ENCODE measurements at places on chromosomes 1 and 21. TPM values are rescaled to one million over a fixed set of nuclear protein-coding genes. Genes with fewer than 3 reads are reported as not detected.

DNA sequence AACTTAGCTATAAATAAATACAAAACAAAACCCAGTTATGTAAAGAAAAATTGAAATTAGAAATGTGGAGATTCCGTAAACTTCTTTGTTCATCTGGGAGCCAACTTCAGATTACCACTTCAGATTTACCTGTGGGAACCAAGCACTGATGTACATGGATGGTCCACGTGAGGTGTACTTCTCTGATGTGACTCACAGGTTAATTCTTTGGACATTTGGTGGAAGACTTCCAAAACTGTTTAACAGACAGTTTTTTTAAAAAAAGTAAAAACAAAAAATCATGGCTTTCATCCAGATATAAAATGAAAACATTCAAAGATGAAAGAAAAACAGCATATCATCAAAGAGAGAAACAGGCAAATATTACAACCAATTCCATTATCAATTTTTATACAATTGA lies 92.0 kb downstream of the MAST2 start:
- no peak for DNase-seq

DNA sequence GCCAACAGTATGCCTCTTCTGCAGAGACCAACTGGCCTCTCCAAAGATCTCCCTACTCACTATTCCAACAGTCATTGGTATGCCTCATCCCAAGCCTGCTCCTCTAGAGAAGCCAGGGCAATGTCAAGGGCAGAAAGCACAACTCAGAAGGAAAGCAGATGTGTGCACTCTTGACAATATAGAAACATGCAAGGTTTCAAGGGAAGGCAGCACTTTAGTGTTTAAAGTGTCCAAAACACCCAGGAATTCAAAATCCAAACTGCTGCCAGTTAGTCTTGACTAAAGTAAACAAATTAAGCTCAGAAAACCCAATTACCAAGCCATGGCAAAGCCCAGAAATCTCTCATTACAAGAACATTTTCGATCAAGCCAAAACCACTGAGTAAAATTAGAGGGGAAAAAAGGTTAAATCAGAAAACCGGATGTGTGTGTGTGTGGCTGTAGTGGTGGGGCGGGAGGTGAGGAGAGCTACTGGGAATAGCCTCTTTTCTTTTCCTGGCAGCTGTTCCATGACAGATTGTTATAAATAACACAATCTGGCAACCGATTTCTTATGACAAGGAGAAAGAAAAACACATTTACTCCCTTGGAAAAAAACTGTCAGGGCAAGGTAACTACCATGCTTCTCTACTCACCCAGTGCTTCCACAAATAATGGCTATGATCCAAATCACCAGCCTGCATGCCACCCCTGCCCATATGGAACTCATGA lies 39.2 kb downstream of the EIF2B3 start:
- DNase-seq = peak; percentile 51

DNA sequence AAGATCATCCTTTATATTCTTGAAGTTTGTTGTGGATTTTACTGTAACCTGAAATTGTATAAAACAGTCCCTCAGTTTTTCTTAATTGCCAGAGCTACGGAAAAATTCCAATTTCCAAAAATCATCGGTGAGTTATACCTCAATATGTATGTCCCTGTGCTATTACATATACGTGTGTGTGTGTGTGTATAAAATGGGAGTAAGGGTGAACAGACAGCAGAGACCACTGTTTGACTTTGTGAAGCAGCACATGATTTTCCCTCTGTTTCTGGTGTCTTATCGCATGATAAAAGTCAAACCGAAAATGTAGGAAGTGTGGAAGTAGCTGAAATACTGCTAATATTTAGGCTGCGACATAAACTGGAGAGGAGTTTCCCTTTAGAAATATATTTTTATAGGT lies 1.2 kb downstream of the OR2T1 start:
- no peak for DNase-seq

GRCh38 chr1:54125386-54126070 lies 27.3 kb downstream of the CDCP2 start:
- no peak for DNase-seq

DNA sequence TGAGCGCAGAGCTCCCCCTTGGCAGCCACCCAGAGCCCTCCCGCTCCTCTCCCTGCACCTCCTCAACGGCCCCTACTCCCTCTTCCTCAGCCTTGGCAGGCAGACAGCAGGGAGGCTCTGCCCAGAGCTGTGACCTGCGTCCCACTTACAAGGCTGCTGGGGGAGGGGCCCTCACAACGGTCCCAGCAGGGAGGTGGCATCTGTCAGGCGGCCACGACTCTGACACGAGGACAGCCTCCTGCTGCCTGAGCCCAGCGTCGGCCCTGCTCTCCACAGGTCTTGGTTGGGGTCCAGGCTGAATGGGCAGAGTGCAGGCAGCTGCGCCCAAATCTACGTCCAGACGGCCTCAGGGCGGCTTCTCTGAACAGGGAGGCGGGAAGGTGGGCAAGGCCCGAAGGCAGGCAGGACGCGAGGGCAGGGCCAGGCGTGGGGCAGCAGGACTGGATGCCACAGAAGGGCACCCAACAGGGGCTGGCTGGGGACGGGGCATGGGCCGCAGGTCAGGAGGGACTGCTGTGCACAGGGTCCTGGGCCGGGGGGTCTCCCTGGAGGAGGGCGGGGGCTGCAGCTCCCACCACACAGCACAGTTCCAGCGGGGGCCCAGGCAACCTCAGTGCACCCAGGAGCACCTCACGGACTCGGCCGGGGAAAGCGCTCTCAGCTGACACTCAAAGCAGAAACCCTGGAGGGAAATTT lies 7.5 kb downstream of the SLC19A1 start:
- no peak for DNase-seq

DNA sequence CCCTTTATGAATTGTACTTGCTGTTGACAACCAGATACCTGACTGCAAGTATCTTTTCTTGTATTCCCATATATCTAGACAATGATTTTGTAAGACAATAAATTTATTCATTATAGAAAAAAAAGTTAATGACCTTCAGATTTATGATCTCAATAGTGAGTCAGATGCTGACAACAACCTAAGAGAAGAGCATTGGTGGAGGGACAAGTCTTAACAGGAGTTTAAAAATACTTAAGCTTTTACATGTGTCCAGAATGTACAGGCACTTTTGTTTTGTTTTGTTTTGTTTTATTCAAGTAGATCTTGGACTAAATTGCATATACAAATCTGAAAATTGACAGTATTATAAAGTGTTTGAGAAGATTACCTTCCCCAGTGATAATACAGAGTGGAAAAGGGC lies 1544.6 kb upstream of the B3GALT2 start:
- no peak for DNase-seq

- no peak for DNase-seq
Measured at GRCh38 chr1:182357913-182358312, 33.7 kb downstream of the GLUL start.

DNA sequence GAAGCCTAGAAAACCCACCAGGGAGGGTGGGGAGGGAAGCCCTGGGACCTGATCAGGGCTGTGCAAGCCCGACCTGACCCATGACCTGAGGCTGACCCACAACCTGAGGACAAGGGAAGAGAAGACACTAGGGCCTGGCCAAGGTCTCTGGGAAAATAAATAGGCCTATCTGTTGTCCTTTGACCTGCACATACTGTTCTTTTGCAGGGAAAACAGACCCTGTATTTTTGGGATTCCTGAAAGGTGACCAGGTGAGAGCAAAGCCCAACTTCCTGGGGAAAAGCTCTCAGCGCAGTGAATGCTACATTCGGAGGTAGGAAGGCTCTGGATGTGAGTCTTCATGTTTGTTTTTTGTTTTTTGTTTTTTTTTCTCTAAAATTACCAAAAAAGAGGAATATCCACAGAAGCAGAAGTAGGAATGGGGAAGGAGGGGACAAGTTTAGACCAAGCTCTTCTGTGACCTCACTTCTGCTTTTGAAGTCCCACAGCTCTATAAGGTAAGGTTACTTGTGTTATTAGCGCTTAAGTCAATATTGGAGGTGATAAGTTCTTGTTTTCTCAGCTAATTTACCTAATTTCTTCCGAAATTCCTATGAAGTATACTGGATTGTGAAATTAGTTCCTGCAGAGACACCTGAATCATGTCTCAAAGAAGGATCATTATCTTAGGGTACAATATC lies 26.2 kb upstream of the LYST start:
- DNase-seq = no peak

DNA sequence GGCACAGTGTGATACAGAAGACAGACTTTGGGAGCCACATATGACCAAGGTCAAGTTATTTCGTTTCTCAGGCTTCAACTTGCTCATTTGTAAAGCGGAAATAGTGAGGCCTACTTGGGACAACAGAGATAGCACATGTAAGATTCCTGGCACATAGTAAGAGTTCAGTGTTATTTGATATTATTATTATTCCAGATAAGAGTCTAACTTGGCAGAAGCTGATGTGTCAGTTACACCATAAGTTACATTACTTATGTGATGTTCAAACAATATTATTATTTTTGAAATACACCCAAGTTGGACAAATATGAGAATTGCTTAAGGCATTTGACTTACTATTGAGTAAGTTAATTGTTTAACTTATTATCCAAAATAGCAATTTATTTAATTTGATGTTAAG lies 10.2 kb upstream of the CYP4X1 start:
- DNase-seq = no peak

DNA sequence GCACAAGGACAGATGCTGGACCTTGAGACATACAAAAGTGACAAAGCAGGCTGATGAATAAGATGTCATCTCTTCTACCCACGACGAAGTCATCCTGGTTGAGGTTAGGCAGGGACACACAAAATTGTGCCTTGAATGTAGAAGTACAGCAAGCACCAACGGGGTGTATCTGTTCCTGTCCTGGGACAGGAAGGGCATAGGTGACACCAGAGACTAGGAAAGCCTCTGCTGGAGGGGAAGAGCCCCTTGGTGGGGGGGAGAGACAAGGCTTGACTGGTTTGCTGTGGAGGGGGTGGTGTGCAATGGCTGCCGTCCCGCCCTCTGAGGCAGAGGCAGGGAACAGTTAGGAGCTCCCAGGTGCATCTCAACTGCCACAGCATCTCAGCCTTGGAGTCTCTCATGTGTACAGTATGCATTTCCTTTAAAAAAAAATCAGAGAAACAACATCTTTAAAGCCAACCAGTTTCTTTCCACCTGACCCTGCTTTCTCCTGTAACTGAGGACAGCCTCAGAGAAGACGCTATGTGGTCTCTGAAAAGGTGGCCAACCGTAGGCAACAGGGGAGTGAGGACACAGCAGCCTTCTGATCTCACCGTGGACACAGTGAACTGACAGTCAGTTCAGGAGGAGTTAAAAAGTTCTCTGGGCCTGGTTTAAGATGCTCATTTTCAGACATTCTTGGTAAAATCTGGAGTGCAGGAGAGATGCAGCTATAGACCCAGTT lies 17.7 kb upstream of the GFI1 start:
- no peak for DNase-seq

DNA sequence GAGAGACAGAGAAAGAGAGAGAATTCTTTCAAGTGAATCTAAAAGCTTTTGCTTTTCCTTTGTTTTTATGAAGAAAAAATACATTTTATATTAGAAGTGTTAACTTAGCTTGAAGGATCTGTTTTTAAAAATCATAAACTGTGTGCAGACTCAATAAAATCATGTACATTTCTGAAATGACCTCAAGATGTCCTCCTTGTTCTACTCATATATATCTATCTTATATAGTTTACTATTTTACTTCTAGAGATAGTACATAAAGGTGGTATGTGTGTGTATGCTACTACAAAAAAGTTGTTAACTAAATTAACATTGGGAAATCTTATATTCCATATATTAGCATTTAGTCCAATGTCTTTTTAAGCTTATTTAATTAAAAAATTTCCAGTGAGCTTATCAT lies 117.6 kb downstream of the PTPRC start:
- DNase-seq = no peak

GRCh38 chr1:183845681-183846080 lies 40.8 kb downstream of the RGL1 start:
- DNase-seq = no peak

DNA sequence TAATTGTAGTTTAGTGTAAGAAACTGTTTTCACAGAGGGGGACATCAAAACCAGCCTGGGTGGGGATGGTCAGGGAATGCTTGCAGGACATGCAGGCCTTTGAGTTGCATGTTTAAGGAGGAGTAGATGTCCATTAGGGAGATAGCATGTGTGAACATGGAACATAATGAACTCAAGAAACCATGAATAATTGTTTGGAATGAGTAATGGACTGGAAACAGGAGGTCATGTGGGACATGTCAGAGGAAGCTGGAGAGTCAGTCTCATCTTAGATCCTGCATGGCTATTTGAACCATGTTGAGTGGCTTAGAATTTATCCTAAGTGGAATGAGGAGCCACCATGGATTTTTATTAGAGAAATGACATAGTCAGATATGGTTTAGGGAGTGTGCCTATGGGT lies 86.4 kb downstream of the RPE65 start:
- no peak for DNase-seq

- no peak for DNase-seq
Measured at GRCh38 chr1:29467989-29468900, 231.9 kb downstream of the PTPRU start.

DNA sequence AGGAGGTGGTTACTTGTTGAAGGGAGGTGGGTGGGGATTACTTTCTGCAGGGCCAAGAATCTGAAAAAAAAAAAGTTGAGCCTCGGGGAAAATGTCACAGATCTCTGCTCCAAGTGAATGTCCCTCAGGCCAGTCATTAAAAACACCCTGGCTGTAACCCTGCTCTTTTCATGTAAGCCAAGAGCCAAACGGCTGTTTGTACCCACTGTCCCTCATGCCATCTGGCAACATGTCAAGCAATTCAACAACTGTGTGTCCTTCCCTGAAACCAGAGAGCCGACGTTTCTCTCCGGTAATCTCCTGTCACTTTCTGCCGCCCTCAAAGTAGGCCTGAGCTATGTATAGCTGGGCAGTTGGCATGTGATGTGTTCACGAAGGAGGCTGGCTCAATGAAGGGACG lies 14.7 kb downstream of the CASQ2 start:
- DNase-seq = no peak

DNA sequence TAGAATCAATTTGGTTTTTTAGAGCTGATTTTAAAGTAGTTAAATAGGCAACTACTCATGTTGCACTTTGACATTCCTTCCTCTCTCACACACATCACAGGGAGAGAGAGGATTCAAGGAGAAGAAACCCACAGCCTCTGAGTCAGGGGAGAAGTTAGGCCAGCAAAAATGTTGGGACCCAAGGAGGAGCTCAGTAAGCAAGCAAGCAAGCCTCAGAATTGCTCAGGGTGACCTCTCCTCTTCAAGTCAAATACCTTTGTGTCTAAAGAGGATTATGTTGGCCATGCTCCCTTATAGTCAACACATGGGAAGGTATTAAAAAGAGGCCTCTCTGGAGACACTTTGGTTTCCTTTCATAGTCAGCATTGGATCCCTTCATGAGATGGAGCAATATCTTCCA lies 80.5 kb upstream of the WARS2 start:
- DNase-seq = no peak

GRCh38 chr1:106063510-106063909 lies 993.0 kb upstream of the PRMT6 start:
- DNase-seq = no peak

GRCh38 chr1:161199506-161200139 lies 769 bp upstream of the ADAMTS4 start:
- no peak for DNase-seq

- no peak for DNase-seq
Measured at GRCh38 chr1:155455588-155456195, 106.9 kb downstream of the ASH1L start.

FAM163A gene
- total RNA-seq = 1.5 TPM

AZIN2 gene
- total RNA-seq = 5.1 TPM

KCNJ9 gene
- not detected for total RNA-seq

FCRLA gene
- total RNA-seq = not detected

HSD3B1 gene
- not detected for total RNA-seq

Measured in glomerular endothelial cell (primary cell).